ENCODE measurements at places on chromosomes 5 and 9. TPM values are rescaled to one million over a fixed set of nuclear protein-coding genes. Genes with fewer than 3 reads are reported as not detected.

SLC6A18 gene
- total RNA-seq, result not detected

HMMR gene
- total RNA-seq, result 1.3 TPM

CCDC180 gene
- total RNA-seq, result 2.5 TPM

ADRA1B gene
- total RNA-seq, result 0.26 TPM
